ENCODE measurements at places on chromosomes 1 and 21. TPM values are rescaled to one million over a fixed set of nuclear protein-coding genes. Genes with fewer than 3 reads are reported as not detected.

The CPT2 gene
- 19.0 TPM for total RNA-seq

The RAB7B gene
- not detected for total RNA-seq

The CLCA2 gene
- not detected for total RNA-seq

The FTCD gene
- not detected for total RNA-seq

The IQCC gene
- total RNA-seq: 6.1 TPM

The SPRR3 gene
- total RNA-seq: not detected

The KISS1 gene
- total RNA-seq: not detected

The IL22RA1 gene
- not detected for total RNA-seq

The PTPN7 gene
- 0.08 TPM for total RNA-seq

The KCNH1 gene
- total RNA-seq: 1.7 TPM

The IL19 gene
- total RNA-seq: not detected

The SLC37A1 gene
- not detected for total RNA-seq

The FLG gene
- total RNA-seq: 0.04 TPM

The MFSD2A gene
- total RNA-seq: 52.9 TPM

The UBE2Q1 gene
- total RNA-seq: 30.2 TPM

The DMRTA2 gene
- 39.1 TPM for total RNA-seq

The LIN28A gene
- total RNA-seq: not detected

The JAM2 gene
- 15.3 TPM for total RNA-seq

The BNIPL gene
- total RNA-seq: 0.22 TPM

The RPS27 gene
- total RNA-seq: 3,620 TPM

The LRRC53 gene
- total RNA-seq: not detected

The CRP gene
- not detected for total RNA-seq

The LMO4 gene
- total RNA-seq: 88.3 TPM

The CYP4A11 gene
- total RNA-seq: not detected

The CASZ1 gene
- total RNA-seq: 2.4 TPM

The ASH1L gene
- total RNA-seq: 31.8 TPM

The PUM1 gene
- 99.1 TPM for total RNA-seq

The INSRR gene
- total RNA-seq: not detected

The DEPDC1 gene
- 44.8 TPM for total RNA-seq

The AXDND1 gene
- not detected for total RNA-seq

The COL8A2 gene
- 0.45 TPM for total RNA-seq

The OR2L5 gene
- not detected for total RNA-seq

The OR2M3 gene
- not detected for total RNA-seq

The TMEM82 gene
- total RNA-seq: not detected

The LRRIQ3 gene
- 0.81 TPM for total RNA-seq

The CELA3B gene
- total RNA-seq: not detected

The KRTAP12-2 gene
- total RNA-seq: not detected

The PLCH2 gene
- 0.56 TPM for total RNA-seq

The FNDC10 gene
- 1.9 TPM for total RNA-seq

The IGSF9 gene
- 0.06 TPM for total RNA-seq

The IL20 gene
- total RNA-seq: not detected
